Inflammatory macrophage treated with lipopolysaccharide for 4 hours (primary cell): ENCODE measurements at places on chromosomes 5 and 9.

DNA sequence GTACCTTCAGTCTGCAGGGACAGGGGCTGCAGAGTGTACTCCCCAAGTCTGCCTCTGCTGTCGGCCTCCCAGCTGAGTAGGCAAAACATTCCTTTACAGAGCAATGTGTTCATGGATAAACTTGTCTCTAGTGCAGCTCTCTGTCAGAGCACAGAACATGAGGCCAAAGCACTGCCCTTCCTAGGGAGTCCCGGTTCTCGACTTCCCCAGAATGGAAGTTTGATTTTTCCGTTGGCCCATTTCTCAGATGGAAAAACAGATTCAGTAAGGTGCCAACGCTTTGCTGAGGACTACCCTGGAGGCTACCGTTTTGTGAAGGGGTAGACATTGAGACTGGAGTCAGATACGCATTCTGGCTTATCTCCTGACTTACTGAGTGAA is 422 bp upstream of the TRIM32 start:
- no peak for DNase-seq

GRCh38 chr5:136191304-136192014 is 1.5 kb downstream of the SMIM32 start:
- DNase-seq: no peak

DNA sequence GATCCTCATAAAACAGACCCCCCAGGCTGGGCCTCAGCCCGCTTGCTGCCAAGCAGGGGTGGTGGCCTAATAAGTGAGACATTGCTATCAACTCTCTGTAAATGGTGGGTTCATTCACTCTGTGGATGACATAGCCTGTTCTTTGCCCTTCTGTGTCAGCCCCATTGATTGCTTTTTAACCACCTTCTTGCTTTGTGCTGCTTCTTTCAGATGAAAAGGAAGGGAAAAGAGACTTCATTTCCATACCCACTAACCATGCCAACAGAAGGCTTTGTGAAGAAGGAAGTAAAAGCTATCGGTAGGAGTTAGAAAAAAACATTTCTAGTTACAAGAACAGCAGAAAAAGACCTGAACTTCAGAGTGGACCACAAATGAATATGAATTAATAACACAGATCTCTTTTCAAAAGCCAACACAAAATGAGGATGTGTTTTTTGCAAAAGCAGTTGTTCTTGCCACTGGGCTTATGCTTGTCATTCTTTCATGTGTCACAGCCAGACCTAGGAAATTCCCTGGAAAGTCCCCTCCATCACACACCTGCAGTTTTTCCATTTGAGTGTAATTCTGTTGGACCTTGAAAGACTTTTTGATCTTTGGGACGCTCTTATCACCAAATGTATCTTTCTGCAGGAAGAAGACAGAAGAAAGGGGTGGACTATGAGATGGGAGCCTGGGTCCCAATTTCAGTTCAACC is 507.7 kb downstream of the CCDC171 start:
- DNase-seq: no peak

DNA sequence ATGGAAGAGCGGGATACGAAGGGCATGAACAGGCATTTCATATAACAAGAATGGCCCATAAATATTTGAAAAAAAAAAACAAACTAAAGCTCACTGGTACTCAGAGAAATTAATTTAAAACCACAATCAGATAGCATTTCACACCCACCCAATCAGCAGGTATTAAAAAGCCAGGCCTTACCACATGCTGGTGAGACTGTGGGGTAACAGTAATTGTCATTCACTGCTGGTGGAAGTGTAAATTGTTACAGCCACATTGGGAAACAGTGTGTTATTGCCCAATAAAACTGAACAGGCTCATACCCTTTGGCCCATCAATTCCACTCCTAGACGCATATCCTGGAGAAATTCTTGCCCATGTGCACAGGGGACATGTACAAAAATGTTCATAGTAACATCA is 66.0 kb downstream of the PLAC8L1 start:
- DNase-seq: peak; percentile 70

- no peak for DNase-seq
Measured at GRCh38 chr5:147669169-147669869, 113.2 kb downstream of the JAKMIP2 start.

DNA sequence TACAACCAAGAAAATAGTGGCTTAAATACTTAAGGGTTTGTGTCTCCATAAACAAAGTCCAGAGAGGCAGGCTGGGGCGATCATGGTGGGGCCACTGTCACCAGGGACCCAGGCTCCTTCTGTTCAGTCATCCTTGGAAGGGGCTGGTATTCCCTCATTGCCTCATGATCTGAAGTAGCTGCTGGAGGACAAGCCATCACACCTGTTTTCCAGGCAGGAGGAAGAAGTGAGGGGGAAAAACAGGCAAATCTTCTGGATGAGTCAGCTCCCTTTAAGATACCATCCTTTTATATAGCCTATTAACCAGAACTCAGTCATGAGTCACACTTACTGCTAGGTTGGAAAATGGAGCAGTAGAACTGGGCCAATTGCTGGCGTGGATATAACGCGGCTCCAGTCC is 92.3 kb downstream of the DAP start:
- DNase-seq: no peak

DNA sequence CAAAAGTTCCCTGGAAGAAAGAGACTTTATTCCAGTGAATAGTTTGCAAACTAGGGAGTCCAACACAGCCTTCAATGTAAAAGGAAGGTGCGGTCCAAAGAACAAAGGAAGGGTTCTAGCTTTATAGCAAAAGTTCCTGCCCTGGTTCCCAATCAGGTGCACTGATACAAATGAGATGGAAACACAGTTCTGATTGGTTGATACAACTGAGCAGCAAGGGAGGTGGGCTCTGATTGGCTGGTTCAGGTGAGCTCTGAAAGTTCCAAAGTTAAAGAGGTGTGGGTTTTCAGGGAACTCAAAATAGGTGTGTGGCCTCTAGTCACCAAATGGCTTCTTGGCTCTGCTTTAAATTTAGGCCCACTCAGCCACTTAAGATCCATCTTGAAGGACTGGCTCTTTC is 43.1 kb downstream of the P4HA2 start:
- no peak for DNase-seq

DNA sequence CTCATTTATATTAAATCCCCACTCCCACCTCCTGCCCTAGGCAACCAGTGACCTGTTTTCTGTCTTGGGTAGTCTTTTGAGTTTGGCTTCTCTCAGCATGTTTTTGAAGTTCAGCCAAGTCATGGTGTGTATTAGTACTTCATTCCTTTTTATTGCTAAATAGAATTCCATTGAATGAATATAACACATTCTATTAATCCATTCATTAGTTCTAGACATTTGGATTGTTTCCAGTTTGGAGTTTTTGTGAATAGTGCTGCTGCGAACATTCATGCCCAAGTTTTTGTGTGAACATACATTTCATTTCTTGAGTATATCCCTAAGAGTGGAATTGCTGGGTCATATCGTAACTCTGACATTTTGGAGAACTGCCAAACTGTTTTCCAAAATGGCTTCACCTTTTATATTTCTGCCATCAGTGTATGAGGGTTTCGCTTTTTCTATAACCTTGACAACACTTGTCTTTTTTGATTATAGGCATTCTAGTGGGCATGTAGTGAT is 2.7 kb downstream of the ZNF346 start:
- no peak for DNase-seq

DNA sequence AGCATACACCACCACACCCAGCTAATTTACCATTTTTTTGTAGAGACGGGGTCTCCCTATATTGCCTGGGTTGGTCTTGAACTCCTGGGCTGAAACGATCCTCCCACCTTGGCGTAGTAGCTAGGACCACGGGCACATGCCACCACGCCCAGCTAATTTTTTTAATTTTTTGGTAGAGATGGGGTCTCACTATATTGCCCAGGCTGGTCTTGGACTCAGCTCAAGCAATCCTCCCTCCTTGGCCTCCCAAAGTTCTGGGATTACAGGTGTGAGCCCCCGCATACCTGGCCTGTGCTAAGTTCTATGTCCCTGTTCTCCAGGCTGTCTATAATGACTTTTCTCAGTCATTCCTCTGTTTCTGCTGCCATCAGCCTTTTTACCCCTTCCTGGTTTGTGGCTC is 41.3 kb downstream of the ASS1 start:
- no peak for DNase-seq

GRCh38 chr5:43152946-43153345 is 32.2 kb downstream of the ZNF131 start:
- no peak for DNase-seq

DNA sequence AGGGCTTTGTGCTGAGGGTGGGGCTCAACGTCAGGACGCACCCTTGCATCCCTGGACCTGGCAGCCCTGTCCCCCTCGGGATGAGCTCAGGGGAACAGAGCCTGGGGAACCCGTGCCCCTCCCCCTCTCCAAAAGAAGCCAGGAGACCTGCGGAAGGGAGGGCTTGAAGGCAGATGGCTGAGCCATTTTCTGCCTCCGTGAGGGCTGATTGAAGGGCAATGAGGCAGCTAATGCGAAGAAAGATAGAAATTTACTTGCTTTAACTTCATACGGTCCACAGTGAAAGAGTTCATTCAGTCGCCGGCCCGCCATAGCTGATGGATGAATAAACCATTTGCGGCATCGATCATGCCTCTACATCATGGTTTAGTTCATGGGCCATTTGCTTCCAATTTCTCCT is 28.8 kb downstream of the ASS1 start:
- no peak for DNase-seq

DNA sequence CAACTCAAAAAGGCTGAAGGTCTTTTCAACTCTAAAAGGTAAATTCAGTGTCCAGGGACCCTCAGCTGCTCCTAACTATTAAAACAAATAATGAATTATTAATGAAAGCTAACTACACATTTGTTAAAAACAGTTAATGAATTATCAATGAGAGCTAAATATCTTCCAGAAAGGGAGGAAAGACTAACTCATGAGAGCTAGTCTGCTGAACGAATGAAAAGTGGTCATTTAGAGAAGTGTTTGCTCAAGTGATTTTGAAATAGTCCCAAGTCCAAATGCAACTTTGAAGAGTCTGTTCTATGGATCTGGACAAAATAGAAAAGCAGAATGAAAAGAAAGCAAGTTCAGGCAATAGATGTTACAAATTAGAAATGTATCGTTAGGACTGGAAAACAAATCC is 133.9 kb upstream of the SPEF2 start:
- DNase-seq: peak; percentile 71

- no peak for DNase-seq
Measured at GRCh38 chr5:95369782-95370181, 21.4 kb upstream of the FAM81B start.

DNA sequence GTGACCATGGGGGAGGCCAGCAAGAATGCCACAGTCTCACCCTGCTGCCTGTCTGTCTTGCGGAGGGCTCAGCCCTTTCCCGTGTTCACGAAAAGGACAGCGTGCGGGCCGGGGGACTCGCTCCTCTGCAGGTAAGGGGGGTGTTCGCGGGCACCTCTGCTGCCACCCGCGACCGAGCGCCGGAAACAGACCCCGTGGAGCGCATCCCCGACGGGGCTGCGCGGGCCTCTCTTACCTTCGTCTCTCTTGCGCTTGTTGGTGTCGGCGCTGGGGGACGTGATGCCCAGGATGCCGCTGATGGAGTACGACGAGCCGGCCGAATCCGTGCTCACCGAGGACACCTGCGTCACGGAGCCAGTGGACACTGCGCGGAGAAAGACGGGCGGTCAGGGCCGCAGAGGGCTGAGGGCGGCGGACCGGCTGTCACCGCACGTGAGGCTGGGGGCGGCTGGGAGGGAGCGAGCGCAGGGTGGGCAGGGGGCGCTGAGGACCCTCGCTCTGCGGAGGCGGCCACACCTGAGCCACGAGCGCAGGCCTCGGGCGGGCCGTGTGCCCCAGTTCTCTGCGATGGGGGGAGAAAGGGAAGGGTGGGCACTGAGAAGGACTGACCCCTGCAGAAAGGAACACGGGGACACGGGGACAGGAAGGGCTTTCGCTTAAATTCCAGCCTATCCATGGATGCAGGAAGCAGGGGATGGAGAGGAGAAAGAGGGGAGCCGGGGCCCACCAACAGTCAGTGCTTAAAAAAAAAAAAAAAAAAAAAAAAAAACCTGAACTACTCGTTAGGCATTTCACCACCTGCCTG is 31.5 kb downstream of the PAX5 start:
- DNase-seq: no peak

DNA sequence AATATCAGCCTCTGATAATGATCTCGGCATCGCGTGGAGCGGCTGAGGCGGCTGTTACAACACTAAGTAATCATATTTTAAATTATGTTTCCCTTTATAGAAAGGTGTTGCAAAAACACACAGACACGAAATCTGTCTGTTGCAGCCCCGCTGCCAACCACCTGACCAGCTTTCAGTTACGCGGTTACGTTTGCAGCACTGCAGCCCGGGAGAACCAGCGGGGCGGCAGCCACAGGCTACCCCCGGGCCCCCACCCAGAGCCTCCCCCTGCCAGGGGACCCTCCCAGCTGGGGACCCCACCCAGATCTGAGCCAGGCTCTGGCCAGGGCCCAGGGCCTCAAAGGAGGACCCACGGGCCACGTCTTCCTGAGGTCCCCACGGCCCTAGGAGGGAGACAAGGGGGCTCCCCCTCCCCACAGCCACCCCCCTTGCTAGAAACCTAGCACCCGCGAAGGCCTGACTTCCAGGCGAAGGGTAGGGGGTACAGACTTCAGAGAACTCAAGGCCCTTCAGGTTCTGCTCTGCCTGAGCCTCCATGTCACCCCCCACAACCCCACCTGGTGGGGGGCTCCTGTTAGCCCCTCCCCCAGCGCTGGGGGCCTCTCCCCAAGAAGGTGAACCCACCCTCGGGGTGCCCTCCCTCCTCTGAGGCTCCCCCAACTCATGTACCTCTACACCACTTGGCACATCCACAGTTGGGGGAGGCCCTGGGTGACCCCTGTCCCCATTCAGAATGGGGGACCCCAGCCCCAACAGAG is 6.0 kb downstream of the NACC2 start:
- DNase-seq: peak; percentile 55

DNA sequence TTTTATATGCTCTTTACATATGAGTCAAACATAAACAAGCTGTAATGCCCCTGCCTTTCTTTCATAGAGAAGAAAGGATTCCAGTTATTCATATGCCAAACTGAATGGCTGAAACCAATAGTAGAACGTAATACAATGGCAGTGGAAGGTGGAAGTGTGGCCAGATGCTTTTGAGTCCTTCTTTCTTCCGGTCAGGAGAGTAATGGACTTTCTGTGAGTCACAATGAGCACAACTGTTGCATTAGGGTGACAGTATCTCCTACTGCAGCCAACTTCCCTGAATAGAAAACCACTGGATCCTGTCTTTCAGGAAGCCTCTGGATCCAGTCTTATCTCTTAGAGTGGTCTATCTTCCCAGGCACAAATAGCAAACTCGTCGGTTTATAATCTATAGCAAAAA is 855.2 kb downstream of the MAT2B start:
- DNase-seq: peak; percentile 71

GRCh38 chr5:116583862-116584222 is 9.2 kb upstream of the SEMA6A start:
- no peak for DNase-seq
